Glomerular endothelial cell (primary cell): ENCODE measurements at places on chromosomes 5 and 9.

- DNase-seq: no peak
These were observed 15.4 kb downstream of the CCL28 start for GRCh38 chr5:43396762-43397304.

GRCh38 chr5:142946547-142947426 lies 176.6 kb downstream of the ARHGAP26 start:
- DNase-seq: no peak

GRCh38 chr5:151772029-151772845 lies 483 bp downstream of the G3BP1 start:
- no peak for DNase-seq

GRCh38 chr5:126866851-126867636 lies 90.1 kb downstream of the LMNB1 start:
- no peak for DNase-seq

DNA sequence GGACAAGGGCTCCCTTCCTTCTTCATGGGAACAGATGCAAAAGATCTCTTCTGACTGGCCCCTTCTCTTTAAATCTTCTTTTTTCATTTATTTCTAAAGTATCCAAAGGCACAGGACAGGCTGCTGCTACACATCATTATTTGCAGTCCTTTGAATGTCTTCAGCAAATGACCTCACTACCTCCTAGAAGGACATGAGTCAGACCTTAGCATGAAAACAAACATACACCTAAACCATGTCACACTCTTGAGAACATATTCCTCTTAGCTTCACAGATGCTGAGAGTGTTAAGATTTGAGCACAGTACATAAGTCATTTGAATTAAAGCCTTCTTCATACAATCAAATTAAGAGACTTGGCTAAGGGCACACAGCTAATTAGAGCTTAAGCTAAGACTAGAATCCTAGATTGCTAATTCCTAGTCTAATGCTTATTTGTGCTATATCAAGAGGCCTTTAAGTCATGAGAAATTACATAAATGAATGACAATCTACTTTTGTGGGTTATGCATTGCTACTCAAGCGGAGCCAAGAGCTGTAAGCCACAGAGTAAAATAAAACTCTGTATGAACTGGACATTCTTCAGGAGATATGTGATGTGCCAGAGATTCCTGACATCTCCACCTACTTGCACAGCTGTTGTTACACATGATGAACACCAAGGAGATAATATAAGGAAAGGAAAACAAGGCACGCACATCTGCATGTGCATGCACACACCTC lies 109.1 kb upstream of the PTGER4 start:
- peak; percentile 62 for DNase-seq

GRCh38 chr5:127988146-127988760 lies 95.3 kb upstream of the SLC12A2 start:
- peak; percentile 87 for DNase-seq

DNA sequence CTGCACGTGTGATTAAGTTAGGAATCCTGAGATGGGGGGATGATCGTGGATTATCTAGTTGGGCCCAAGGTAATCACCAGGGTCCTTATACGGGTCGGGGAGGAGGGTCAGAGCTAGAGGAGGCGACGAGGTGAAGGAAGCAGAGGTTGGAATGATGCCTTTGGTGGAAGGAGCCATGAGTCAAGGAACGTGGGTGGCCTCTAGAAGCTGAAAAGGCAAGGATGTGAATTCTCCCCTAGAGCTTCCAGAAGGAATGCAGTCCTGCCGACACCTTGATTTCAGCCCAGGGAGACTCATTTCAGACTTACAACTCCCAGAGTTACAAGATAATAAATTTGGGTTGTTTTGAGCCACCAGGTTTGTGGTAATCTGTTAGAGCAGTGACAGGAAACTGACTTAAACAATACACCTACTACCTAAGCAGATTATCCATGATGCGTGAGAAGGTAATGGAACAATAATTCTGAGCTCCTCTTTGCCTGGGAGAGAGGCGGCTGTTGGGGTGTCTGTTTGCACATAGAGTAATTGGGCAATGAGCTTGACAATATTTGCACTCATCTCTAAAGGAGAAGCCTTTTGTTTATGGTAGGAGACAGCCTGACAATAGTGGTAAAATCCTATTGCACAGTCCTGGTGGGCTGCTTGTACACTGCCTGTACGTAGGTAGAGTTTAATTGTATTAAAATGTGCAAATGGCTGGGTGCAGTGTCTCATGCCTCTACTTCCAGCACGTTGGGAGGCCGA lies 129.3 kb upstream of the IER5L start:
- no peak for DNase-seq

DNA sequence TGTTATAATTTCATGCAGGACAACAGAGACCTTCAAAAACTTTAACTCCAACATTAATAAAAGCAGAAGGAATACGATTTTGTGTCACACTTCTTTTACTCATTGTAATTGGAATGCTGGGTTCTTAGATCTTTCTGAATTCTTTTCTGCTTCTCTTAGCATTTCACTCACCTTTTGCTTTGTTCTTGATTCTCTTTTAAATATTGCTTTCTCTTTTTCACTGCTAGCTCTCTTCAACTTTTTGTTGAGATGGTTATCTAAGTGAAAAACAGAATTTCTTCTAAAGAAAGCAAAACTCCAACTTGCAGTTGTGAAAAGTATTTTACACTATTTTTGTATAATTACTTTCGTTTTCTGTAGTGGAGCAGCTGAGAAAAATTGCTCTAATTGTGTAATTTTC lies 212.6 kb upstream of the KIF2A start:
- no peak for DNase-seq

- DNase-seq: no peak
These were observed 9.0 kb upstream of the DMRT3 start for GRCh38 chr9:967436-967835.

- no peak for DNase-seq
These were observed 41.3 kb downstream of the CFAP77 start for GRCh38 chr9:132451276-132451675.

- DNase-seq: no peak
These were observed 70.7 kb downstream of the GCNT1 start for GRCh38 chr9:76529653-76530052.

DNA sequence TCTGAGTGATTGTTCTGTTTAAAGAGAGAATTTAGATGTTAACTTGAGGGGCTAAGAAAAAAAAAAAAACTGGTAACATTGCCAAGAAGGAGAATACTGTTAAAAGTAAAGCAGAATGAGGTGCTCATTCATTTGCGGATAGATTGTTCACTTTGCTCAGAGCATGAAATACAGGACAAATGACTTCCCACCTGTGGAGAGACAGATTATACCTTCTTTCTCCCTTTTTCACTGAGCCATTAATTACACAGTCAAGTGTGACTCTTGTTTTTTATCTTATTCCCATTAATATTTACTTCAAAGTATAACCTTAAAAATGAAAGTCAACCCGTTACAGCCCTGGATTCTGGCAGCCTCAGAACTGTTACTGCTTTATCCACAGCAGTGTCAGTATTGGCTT lies 264.5 kb downstream of the TAF11L14 start:
- DNase-seq: no peak

DNA sequence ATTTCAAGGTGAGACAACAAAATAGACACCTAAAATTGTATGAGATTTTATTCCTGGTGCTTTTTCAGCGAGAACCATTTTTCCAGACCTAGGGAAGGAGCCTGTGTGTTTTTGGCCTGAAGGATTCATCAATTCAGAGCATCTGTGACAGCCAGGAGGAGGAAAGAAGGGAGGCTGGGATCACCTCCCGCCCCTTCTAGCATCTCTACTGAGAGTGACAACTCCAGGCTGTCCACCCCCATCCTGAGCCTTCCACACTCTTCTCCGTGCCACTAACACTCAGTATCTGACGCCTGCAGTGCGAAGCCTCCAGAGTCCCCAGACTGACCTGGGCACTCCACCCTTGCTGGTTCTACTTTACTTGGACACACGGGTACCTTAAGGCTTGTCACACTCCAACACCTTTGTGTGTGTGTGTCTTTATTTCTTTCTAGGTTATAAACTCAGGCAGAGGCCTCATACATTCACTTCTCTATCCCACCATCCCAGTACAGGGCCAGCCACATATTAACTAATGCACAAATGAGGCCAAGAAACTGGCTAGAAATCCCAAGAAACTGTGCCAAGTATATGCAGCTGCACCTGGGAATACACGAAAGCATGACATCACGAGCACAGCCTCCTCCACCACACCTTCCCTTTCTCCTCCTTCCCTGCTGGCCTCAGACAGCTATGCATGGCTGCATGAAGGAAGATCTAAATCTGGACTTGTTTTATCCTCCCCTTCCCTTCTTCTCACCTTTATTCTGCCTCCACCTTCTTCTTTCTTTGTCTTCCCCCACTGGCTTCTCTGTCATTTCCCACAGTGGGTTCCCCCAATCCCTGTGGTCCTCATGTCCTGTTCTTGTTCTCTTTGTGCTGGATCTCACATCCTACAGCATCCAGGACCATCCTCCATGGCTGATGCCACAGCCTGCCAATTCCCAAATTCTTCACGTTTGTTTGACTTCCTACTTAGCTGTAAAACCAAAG lies 16.0 kb downstream of the S1PR3 start:
- DNase-seq: no peak

DNA sequence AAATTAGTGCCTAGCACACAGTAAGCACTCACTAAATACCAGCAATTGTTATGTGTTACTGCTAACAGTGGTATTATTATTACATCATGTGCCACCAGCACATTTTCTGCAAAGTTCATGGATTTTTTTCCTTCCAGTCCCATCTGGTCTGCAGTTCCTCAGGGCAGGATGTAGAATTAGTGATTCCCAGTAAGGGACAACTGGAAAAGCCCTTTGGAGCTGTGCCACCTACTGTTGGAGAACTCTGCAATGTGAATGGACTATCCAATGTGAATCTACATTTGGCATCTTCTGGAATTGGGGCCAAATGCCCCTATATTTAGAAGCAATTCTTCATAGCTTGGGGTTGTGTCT lies 154.0 kb downstream of the CDH6 start:
- no peak for DNase-seq

- DNase-seq: no peak
These were observed 209.6 kb downstream of the FBN2 start for GRCh38 chr5:128328446-128328845.

GRCh38 chr5:137340881-137341280 lies 158.2 kb downstream of the SPOCK1 start:
- no peak for DNase-seq

DNA sequence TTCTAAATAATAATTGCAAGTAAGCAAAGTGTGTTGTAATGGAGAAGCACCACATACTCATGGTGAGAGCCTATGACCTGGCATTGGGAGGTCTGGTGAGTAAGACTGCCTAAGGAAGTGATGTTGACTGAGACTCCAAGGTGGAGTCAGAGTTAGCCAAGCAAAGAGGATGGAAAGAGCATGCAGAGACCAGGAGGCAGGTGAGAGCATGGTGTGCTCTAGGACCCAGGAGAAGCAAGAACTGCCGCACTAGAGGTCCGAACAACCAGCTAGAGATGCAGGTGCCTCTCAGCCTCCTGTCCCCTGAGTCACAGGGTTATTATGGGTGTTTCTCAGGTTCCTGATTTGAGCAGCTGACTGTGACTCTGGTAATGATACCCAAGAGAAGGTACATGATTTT lies 27.3 kb downstream of the ANP32B start:
- peak; percentile 54 for DNase-seq

GRCh38 chr5:160802592-160802991 lies 49.4 kb downstream of the ATP10B start:
- DNase-seq: no peak

DNA sequence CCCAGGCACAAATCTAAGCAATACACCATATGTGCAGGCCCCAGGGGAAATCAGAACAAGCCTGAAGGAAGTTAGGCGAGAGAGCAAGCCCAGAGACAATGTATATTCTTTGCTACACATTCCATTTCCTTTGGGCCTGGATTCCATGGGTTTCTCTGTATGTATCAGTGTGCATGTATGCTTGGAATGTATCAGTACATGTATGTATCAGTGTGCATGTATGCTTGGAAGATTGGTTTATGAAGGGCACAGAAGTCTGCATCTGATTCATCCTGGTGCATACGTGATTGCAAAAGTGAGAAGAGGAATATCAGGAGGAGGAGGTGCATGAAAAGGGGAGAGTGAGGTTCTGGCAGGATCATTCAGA lies 232.6 kb upstream of the ANKRD55 start:
- no peak for DNase-seq
